Left lung (tissue), 14 donors: ENCODE measurements at places on chromosomes 11 and 22. TPM values are rescaled to one million over a fixed set of nuclear protein-coding genes. Genes with fewer than 3 reads are reported as not detected.

The GDPD5 gene
- total RNA-seq: 10.5 TPM

GRCh38 chr11:81979448-81979847 lies 754.2 kb downstream of the FAM181B start:
- DNase-seq: no peak
- H3K36me3 ChIP-seq: no peaks in the 10 kb centered on the region
- no peak overlapping the region for H3K27ac ChIP-seq
- no peaks in the 10 kb centered on the region for H3K4me1 ChIP-seq
- no peak overlapping the region for H3K4me3 ChIP-seq

The PGA4 gene
- total RNA-seq: 1.0 TPM

DNA sequence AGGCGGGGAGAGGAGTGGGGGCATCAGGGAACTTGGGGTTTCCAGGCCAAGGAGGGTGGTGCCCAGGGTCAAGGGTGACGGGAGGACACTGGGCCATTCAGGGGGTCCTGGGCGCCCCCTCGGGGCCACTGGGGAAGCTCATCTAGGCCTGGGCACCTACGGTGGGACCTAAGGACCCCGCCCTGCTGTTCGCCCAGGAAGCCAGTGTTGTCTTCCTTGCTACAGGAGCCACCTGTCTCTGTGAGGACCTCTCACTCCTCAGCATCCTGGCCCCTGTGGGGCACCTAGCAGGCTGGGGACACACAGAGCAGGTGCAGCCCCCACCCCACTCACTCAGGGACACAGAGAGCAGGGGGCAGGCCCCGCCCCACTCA lies 191.6 kb downstream of the IGLL1 start:
- H3K36me3 ChIP-seq: no peaks in the 10 kb centered on the region
- no peaks in the 10 kb centered on the region for H3K27me3 ChIP-seq
- no peak overlapping the region for H3K27ac ChIP-seq

The TNNT3 gene
- 2.0 TPM for total RNA-seq

The SCUBE1 gene
- 4.6 TPM for total RNA-seq

The P2RY2 gene
- 10.3 TPM for total RNA-seq

DNA sequence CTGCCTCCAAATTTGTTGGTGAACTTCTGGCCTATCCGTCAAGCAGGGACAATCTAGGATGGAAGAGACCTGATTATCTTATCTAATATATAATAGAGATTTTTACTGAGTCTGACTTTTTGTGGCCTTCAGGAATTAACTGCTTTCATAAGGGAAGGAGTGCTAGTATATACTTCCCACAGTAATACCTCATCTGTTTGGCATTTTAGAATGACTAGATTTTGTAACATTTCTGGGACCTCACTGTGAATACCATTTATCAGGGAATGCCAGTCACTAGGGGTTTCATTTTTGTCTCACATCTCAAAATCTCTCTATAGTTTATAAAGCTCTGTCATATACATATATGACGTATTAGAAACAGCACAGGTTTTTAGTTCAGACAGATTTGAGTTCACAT lies 114.3 kb downstream of the INSC start:
- H3K4me3 ChIP-seq: no peak overlapping the region
- H3K36me3 ChIP-seq: no peaks in the 10 kb centered on the region
- no peak overlapping the region for H3K27ac ChIP-seq
- no peaks in the 10 kb centered on the region for H3K4me1 ChIP-seq
- no peak for DNase-seq

The RAG2 gene
- not detected for total RNA-seq

GRCh38 chr11:66371627-66372415 lies at the start of gene SLC29A2:
Gene SLC29A2 (minus strand): TSS chr11:66371760. CDS start chr11:66371591, 169 bp downstream.
- peaks cover 5% of the 10 kb centered on the region for H3K36me3 ChIP-seq
- peak; percentile 95 for DNase-seq
- peaks cover 55% of the 10 kb centered on the region for H3K27me3 ChIP-seq
- peak within 1 kb of the TSS; percentile 83 for H3K27ac ChIP-seq
- H3K4me1 ChIP-seq: peaks cover 20% of the 10 kb centered on the region
- peak within 1 kb of the TSS; percentile 66 for H3K4me3 ChIP-seq

DNA sequence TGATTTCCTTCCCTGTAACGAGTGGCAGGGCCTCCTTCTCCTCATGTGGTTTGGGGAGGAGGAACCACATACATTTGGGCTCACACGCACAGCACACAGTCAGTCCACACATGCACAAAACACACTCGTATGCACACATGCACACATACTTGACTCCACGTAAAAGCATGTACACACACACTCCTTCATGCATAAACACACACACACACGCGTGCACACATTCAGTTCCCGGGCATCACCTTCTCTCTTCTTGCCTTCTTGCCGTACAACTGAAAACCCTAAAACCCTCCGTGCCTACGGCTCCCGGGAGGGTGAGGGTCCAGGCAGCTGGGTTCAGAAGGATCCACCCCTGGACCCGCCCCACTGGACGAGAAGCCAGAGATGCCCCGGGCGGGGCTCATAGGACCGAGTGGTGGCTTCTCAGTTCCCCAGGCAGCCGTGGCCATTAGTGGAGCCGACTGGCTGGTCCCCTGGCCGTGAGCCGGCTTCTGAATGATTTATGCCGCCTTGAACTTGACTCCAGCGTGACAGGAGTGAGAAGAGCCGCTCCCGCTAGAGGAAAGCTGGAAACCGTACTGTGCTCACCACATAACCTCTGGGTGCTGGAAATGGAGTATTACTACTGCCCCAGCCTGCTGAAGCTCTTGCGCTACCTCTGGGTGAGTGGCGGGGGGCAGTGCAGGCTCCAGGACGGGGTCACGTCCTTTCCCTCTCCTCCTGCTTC lies 117.4 kb downstream of the KIAA1671 start:
- H3K4me3 ChIP-seq: no peak overlapping the region
- no peak overlapping the region for H3K27ac ChIP-seq
- peaks cover 9% of the 10 kb centered on the region for H3K4me1 ChIP-seq
- DNase-seq: peak; percentile 74
- no peaks in the 10 kb centered on the region for H3K36me3 ChIP-seq
- peaks cover 12% of the 10 kb centered on the region for H3K27me3 ChIP-seq

The KCNA4 gene
- not detected for total RNA-seq

The RBMXL2 gene
- total RNA-seq: not detected

The GGTLC2 gene
- 0.55 TPM for total RNA-seq

GRCh38 chr11:10122326-10123197 lies 171.5 kb downstream of the SBF2 start:
- H3K4me1 ChIP-seq: peaks cover 17% of the 10 kb centered on the region
- no peaks in the 10 kb centered on the region for H3K27me3 ChIP-seq
- H3K36me3 ChIP-seq: no peaks in the 10 kb centered on the region
- H3K27ac ChIP-seq: no peak overlapping the region
- no peak for DNase-seq

The LIPT2 gene
- 1.8 TPM for total RNA-seq

GRCh38 chr11:129825380-129825779 lies 9.7 kb downstream of the TMEM45B start:
- no peaks in the 10 kb centered on the region for H3K36me3 ChIP-seq
- H3K27ac ChIP-seq: no peak overlapping the region
- peaks cover 20% of the 10 kb centered on the region for H3K4me1 ChIP-seq
- H3K4me3 ChIP-seq: no peak overlapping the region

The F2 gene
- total RNA-seq: not detected

The TTLL12 gene
- total RNA-seq: 26.4 TPM

The CYB5R2 gene
- 7.9 TPM for total RNA-seq

GRCh38 chr22:50245214-50246072 lies 620 bp upstream of the TUBGCP6 start:
- H3K27me3 ChIP-seq: no peaks in the 10 kb centered on the region
- DNase-seq: no peak
- peak overlapping the region; percentile 90 for H3K27ac ChIP-seq
- H3K4me3 ChIP-seq: peak overlapping the region; percentile 76

The SOX10 gene
- total RNA-seq: not detected

- H3K27ac ChIP-seq: no peak overlapping the region
- H3K4me1 ChIP-seq: no peaks in the 10 kb centered on the region
Measured at GRCh38 chr22:35721960-35722359, 4.3 kb downstream of the APOL5 start.

DNA sequence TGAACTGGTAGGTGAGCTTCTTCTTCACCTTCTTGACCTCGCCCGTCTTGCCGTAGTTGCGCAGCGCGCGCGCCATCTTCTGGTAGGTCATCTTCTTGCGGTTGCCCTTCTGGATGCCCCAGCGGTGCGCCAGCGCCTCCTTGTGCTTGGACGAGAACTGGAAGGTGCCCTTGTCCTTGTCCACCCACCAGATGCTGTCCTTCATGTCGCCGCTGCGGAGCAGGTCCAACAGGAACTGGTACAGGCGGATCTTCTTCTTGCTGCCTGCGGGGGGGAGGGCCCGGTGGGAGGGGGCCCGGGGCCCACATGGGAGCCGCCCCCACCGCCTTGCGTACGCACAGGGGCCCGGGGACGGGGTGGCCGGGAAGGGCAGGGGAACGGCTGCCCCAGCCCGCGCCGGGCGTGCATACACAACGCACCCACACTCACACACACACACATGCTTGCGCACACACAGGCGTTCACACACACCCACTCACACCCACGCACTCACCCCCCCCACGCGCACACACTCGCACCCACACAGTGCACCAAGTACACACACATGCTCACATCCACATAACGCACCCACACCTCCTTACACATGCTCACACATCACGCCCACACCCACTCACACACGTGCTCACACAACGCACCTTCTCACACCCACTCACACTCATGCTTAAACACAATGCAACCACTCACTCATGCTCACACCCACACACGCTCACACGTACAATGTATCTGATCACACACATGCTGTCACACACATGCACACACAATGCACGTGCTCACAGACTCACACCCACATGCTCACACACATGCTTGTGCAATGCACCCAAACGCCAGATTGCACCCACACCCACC lies 3.0 kb upstream of the MYBPC3 start:
- peak; percentile 92 for DNase-seq
- peak overlapping the region; percentile 37 for H3K4me3 ChIP-seq
- peaks cover 59% of the 10 kb centered on the region for H3K36me3 ChIP-seq
- peaks cover 25% of the 10 kb centered on the region for H3K4me1 ChIP-seq

DNA sequence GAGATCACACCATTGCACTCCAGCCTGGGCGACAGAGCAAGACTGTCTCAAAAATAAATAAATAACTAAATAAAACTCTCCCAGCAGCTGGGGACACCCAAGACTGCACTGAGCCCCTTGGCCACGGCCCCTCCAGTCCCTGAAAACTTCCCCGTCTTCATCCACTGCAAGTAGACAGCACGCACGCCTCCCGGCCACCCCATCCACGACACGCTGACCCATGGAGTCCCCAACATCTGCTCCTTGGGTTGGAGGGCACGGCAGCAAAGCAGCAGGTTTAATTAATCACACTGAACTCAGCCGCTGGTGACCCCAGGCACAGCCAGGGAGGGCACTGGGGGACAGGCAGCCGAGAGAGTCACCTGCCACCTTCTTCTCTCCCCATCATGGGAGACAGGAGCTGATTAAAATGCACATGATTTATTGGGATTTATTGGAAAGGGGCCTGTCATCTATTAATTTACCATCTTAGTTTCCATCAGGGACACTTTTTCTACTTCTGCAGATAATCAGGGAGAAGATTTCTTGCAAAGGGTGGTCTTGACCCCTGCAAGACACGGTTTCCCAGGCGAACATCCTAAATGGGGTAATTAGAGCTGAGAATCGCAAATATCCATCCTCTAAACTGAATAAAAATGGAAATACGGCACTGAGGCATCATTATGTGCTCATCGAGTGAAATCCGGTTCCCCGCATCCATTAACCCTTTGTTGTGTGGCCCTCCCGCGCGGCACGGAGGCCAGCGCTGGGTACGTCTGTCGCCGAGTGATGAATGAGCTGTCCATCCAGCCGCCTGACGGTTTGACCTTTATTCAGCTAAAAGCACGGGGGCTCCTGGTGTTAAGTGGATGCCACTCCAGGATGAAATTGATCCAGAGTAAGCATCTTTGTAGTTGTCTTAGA lies 178.3 kb downstream of the BRD1 start:
- DNase-seq: peak; percentile 50
- no peak overlapping the region for H3K27ac ChIP-seq
- H3K27me3 ChIP-seq: peaks cover 38% of the 10 kb centered on the region
- H3K4me3 ChIP-seq: no peak overlapping the region
- H3K36me3 ChIP-seq: no peaks in the 10 kb centered on the region

GRCh38 chr11:88164320-88164719 lies 10.9 kb downstream of the RAB38 start:
- H3K4me3 ChIP-seq: no peak overlapping the region
- H3K36me3 ChIP-seq: no peaks in the 10 kb centered on the region
- H3K4me1 ChIP-seq: no peaks in the 10 kb centered on the region
- H3K27ac ChIP-seq: no peak overlapping the region

GRCh38 chr11:85407648-85408047 lies 219.5 kb downstream of the DLG2 start:
- H3K27ac ChIP-seq: no peak overlapping the region
- no peak overlapping the region for H3K4me3 ChIP-seq
- DNase-seq: no peak
- H3K4me1 ChIP-seq: no peaks in the 10 kb centered on the region

DNA sequence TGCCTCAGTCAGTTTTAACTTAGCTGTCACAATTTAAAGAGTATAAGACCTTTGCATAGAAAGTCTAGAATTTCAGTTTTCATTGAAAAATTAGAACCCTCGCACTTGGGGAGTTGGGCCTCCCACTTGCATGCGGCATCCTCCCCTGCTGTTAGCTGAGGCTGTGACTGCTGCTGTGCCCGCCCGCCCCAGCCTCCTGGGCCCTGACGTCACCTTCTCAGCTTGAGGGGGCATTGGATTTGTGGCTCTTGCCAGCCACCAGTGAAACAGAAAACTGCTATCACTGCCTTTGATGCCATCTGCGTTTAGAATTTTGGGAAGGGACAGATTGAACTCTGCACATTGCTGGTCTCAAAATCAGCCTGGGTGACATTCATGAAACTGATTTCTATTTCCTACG lies 108.7 kb downstream of the CTTN start:
- H3K27ac ChIP-seq: no peak overlapping the region
- no peaks in the 10 kb centered on the region for H3K27me3 ChIP-seq
- no peaks in the 10 kb centered on the region for H3K36me3 ChIP-seq
